ENCODE measurements at places on chromosomes 13 and 19.

- H3K4me1 ChIP-seq: peaks cover 34% of the 10 kb centered on the region
- H3K4me3 ChIP-seq: no peak overlapping the region
- H3K36me3 ChIP-seq: no peaks in the 10 kb centered on the region
- H3K27ac ChIP-seq: peak overlapping the region; percentile 97
- no peaks in the 10 kb centered on the region for H3K27me3 ChIP-seq
- DNase-seq: peak; percentile 18
These were observed 30.7 kb downstream of the MIPEP start for GRCh38 chr13:23858546-23858945.

GRCh38 chr19:47663435-47663910, 49.7 kb upstream of the EHD2 start:
- H3K4me3 ChIP-seq: no peak overlapping the region
- DNase-seq: no peak
- peaks cover 4% of the 10 kb centered on the region for H3K27me3 ChIP-seq
- H3K27ac ChIP-seq: no peak overlapping the region

- H3K27ac ChIP-seq: no peak overlapping the region
- DNase-seq: no peak
- no peaks in the 10 kb centered on the region for H3K36me3 ChIP-seq
- H3K27me3 ChIP-seq: no peaks in the 10 kb centered on the region
- H3K4me1 ChIP-seq: peaks cover 5% of the 10 kb centered on the region
These were observed 25.4 kb downstream of the MIR17HG start for GRCh38 chr13:91372911-91373310.

DNA sequence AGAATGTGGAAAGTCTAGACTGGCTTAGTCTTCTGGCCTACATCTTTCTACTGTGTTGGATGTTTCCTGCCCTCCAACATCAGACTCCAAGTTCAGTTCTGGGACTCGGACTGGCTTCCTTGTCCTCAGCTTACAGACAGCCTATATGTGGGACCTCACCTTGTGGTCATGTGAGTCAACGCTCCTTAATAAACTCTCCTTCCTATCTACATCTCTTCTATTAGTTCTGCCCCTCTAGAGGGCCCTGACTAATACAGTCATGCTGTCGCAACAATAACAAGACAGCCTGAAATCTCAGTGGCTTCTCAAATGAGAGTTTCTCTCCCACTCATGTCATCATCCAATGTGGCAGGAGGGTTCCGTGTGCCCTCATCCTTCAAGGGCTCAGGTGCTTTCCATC, 347.8 kb downstream of the MZT1 start:
- H3K27ac ChIP-seq: no peak overlapping the region
- H3K4me1 ChIP-seq: peaks cover 5% of the 10 kb centered on the region
- no peak overlapping the region for H3K4me3 ChIP-seq
- no peaks in the 10 kb centered on the region for H3K27me3 ChIP-seq
- no peaks in the 10 kb centered on the region for H3K36me3 ChIP-seq

GRCh38 chr19:20858861-20859260, 64.2 kb upstream of the ZNF85 start:
- DNase-seq: no peak
- H3K4me1 ChIP-seq: no peaks in the 10 kb centered on the region
- H3K4me3 ChIP-seq: no peak overlapping the region
- peaks cover 6% of the 10 kb centered on the region for H3K36me3 ChIP-seq
- no peak overlapping the region for H3K27ac ChIP-seq

DNA sequence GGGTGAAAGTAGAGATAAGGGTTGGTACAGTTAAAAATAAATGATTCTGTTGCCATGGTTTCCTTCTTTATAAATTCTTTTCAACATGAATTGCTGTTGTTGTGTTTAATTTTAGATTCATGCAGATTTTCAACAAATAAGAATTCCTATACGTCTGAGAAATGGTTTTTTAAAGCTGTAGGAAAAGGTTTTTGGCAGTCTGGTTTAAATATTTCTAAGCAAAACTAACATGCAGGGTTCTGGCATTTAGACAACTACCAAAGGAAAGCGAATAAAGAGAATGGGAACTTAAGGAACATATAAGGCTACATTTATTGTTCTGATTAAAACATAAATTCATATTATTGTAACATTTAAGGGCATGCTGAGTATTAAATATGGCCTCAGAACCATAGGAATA, 203.0 kb upstream of the MIR17HG start:
- H3K4me1 ChIP-seq: peaks cover 3% of the 10 kb centered on the region
- DNase-seq: no peak
- no peaks in the 10 kb centered on the region for H3K36me3 ChIP-seq

GRCh38 chr13:30867089-30867669, 38.9 kb upstream of the MEDAG start:
- peaks cover 24% of the 10 kb centered on the region for H3K4me1 ChIP-seq
- H3K27me3 ChIP-seq: peaks cover 12% of the 10 kb centered on the region
- H3K4me3 ChIP-seq: no peak overlapping the region
- H3K36me3 ChIP-seq: no peaks in the 10 kb centered on the region
- no peak overlapping the region for H3K27ac ChIP-seq

DNA sequence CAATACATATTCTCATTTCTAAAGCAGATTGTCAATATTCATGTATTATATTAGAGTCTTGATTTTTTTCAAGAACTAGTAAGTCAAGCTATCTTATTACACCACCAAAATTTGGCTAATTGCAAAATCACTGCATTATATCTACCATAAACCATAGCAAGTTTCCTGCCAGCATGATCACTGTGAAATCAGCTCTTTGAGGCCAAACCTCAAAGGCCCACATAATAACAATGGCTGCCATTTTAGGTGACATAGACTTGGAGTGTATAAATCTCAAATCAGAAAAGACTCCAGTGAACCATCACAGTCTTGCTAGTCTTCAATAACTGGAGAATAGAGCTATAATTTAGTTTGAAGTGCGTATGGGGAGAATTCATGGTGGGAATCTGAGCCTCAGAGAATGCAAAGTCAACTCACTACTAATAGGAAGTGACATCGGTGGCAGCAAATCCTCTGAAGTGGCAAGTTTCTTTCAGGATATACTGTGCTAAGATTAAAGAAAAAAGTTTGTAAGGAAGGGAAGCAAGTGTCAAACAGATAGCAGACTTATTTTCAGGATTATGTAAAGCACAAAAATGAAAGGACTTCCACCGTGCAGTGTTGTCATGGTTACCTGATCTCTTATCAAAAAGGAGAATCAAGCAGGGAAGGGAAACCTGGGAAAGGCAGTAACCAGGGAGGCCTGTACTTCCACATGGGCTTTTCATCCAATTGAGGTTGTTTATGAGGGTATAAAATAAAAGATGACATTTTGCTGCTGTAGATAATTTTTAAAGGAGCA, 117.4 kb upstream of the FNDC3A start:
- H3K4me1 ChIP-seq: peaks cover 14% of the 10 kb centered on the region
- H3K36me3 ChIP-seq: no peaks in the 10 kb centered on the region
- no peak overlapping the region for H3K4me3 ChIP-seq
- H3K27ac ChIP-seq: no peak overlapping the region

DNA sequence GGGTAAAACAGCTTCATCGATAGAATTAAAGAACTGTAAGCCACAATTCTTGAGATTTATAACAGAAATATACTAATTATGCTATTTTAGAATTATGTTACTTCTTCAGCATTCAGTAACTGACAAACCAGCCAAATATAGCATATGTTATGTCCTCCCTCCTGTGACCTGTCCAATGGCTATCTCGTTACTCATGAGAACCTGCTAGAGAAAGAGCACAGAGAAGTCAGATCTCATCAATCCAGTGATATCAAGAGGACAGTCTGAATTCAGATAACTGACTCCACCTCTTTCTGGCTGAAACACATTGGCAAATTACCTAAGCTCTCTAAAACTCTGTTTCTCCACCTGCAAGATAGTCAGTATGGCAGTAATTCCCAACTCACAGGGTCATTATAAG, 170.4 kb downstream of the FGF14 start:
- H3K4me3 ChIP-seq: no peak overlapping the region
- no peaks in the 10 kb centered on the region for H3K36me3 ChIP-seq
- no peak for DNase-seq

DNA sequence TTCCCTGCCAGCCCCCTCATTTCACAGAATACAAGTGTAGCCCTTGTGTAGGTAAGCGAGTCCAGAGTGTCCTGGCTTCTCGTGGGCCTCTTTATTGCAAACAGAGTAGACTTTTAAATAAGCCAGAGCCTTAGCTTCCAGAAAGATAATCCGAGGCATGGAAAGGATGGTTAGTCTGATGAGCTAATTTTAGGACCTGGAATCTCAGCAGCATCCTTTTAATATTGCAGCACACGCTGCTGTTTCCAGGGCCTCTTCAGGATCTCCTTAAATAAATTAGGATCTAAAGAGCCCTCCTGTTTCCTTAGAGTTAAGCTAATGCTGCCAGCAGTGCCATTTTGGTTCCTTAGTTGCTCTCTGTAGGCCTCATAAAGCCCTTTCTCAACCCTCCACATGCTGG, 99.2 kb downstream of the RFC3 start:
- H3K4me1 ChIP-seq: no peaks in the 10 kb centered on the region
- H3K4me3 ChIP-seq: no peak overlapping the region
- no peak for DNase-seq
- no peaks in the 10 kb centered on the region for H3K36me3 ChIP-seq
- no peaks in the 10 kb centered on the region for H3K27me3 ChIP-seq

DNA sequence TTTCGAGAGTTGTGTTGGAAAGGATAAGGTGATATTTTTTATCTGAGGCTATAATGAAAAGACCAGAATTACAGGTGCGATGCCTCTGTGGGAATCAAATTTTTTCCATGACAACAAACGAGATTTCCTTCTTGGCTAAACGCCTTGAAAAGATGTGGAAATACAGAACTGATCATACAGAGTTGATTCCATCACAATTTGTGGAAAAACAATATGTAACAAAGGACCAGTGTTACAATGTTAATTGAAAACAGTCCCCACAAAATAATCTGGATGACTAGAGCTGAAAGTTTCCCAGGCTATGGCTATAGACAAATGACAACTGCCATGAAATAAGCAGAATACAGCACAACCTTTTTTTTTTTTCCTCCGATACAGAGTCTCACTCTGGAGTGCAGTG, 628.9 kb downstream of the DIAPH3 start:
- DNase-seq: no peak
- H3K27me3 ChIP-seq: no peaks in the 10 kb centered on the region
- H3K36me3 ChIP-seq: peaks cover 4% of the 10 kb centered on the region
- no peak overlapping the region for H3K4me3 ChIP-seq
- no peak overlapping the region for H3K27ac ChIP-seq
- peaks cover 42% of the 10 kb centered on the region for H3K4me1 ChIP-seq

GRCh38 chr13:97798836-97799235, 154.6 kb upstream of the IPO5 start:
- H3K27me3 ChIP-seq: no peaks in the 10 kb centered on the region
- no peaks in the 10 kb centered on the region for H3K4me1 ChIP-seq
- H3K4me3 ChIP-seq: no peak overlapping the region
- DNase-seq: no peak
- no peak overlapping the region for H3K27ac ChIP-seq
- H3K36me3 ChIP-seq: no peaks in the 10 kb centered on the region

DNA sequence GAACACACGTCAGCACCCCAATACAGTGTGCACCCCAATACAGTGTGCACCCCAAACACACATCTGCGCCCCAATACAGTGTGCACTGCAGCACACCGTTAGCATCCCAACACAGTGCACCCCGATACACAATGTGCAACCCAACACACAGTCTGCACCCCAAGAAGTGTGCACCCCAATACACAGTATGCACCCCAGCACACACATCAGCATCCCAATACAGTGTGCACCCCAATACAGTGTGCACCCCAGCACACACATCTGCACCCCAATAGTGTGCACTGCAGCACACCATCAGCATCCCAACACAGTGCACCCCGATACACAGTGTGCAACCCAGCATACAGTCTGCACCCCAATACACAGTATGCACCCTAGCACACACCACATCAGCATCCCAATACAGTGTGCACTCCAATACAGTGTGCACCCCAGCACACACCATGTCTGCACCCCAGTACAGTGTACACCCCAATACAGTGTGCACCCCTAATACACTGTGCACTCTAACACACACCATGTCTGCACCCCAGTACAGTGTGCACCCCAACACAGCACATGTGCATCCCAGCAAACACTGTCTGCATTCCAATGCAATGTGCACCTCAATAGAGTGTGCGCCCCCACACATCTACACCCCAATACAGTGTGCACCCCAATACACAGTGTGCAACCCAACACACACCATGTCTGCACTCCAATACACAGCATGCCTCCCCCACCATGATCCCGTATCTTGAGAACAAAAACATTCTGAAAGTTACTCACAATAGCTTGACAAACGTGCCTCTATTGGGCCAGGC, 855 bp upstream of the CARS2 start:
- H3K4me1 ChIP-seq: peaks cover 16% of the 10 kb centered on the region
- peak overlapping the region; percentile 64 for H3K27ac ChIP-seq
- H3K4me3 ChIP-seq: peak overlapping the region; percentile 88
- H3K27me3 ChIP-seq: peaks cover 10% of the 10 kb centered on the region
- H3K36me3 ChIP-seq: peaks cover 11% of the 10 kb centered on the region

- peaks cover 16% of the 10 kb centered on the region for H3K27me3 ChIP-seq
- no peak overlapping the region for H3K4me3 ChIP-seq
- peaks cover 14% of the 10 kb centered on the region for H3K36me3 ChIP-seq
These were observed 17.8 kb downstream of the C2CD4C start for GRCh38 chr19:391207-391557.

GRCh38 chr13:67100730-67101129, 129.4 kb downstream of the PCDH9 start:
- H3K27ac ChIP-seq: no peak overlapping the region
- H3K27me3 ChIP-seq: no peaks in the 10 kb centered on the region
- no peaks in the 10 kb centered on the region for H3K4me1 ChIP-seq
- no peak for DNase-seq
- no peak overlapping the region for H3K4me3 ChIP-seq

DNA sequence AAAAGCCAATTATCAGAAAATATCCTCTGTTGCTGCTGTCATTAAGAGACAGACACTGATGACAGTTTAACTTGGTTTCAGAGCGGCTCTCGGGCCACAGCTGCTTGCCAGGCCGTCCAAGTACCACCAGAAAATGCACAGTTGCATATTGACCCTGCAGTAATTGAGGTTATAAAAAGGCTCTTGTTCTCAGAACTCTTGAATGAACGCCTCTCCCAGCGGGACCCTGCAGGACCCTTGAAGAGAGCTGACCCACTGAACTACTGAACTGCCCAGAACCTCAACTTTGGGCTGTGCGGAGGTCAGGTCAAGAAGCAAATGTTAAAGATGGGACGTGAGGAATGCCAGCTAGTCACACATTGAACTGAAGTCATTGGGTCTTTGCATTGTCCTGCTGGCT, 1559.0 kb upstream of the SLC10A2 start:
- no peak overlapping the region for H3K27ac ChIP-seq
- no peaks in the 10 kb centered on the region for H3K4me1 ChIP-seq
- H3K27me3 ChIP-seq: no peaks in the 10 kb centered on the region
- no peak overlapping the region for H3K4me3 ChIP-seq
- DNase-seq: no peak

- no peak overlapping the region for H3K4me3 ChIP-seq
- H3K4me1 ChIP-seq: no peaks in the 10 kb centered on the region
- no peak for DNase-seq
- peaks cover 46% of the 10 kb centered on the region for H3K36me3 ChIP-seq
- no peak overlapping the region for H3K27ac ChIP-seq
These were observed 3.7 kb upstream of the TMEM86B start for GRCh38 chr19:55232286-55232602.

DNA sequence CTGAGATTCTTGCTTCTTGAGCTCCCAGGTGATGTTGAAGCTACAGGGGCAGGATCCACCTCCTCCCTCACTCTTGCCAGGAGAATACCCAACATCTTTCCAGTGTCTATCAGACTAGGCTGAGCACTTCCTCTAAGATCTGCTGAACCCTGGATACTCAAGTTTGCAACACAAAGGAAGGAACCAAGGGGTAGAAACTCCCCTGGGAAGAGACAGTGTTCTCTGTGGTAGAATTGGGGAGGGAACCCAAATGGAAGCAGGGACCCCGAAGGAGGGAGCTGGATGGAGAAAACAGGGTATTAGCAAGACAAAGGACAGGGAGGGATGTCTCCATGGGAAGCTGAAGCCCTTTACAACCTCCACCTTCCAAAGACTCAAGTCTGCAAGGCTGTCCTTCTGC, 117.6 kb downstream of the DNAJC15 start:
- H3K4me3 ChIP-seq: no peak overlapping the region
- H3K27ac ChIP-seq: no peak overlapping the region
- peaks cover 5% of the 10 kb centered on the region for H3K27me3 ChIP-seq
- DNase-seq: no peak
